Cortex of kidney (tissue), 1 donor: ENCODE measurements at places on chromosomes 5 and 9.

DNA sequence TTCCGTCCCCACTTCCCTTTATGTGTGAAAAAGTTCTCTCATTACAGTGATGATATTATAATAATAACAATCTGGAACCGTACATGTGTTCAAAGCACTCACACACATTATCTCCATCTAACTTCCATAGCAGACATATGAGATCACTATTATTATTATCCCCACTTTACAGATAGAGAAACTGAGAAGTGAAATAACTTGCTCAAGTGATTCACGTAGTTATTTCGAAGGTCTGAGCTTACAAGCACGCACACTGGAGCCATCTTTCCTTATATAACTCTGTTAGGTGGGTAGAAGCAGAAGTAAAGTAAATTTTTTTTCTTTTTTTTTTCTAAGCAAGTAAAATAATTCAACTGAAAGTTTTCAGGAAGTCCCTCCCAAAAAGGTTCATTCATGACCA, 62.9 kb upstream of the PTGER4 start:
- no peak for DNase-seq

DNA sequence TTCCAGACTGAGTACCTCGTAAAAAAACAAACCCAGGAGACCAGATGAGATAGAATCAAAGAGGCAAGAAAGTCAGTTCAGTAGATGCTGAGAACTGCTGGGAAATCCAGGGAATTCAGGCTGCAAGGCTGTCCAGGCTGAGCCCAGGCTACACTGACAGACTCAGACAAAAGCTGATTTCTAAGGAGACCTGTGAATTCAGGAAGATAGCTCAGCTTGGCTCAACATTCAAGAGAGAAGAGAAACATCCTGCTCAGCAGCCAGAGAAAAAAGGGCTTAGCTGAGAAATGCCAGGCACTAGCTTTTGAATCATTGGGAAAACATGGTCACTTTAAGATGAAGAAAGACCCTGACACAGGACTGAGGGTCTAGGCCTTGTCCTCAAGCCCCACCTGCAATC, 118.2 kb upstream of the SLC44A1 start:
- DNase-seq: no peak

GRCh38 chr9:77839459-77840140, 191.5 kb upstream of the GNA14 start:
- no peak for DNase-seq

GRCh38 chr9:83299094-83299493, 236.2 kb upstream of the RASEF start:
- DNase-seq: no peak

DNA sequence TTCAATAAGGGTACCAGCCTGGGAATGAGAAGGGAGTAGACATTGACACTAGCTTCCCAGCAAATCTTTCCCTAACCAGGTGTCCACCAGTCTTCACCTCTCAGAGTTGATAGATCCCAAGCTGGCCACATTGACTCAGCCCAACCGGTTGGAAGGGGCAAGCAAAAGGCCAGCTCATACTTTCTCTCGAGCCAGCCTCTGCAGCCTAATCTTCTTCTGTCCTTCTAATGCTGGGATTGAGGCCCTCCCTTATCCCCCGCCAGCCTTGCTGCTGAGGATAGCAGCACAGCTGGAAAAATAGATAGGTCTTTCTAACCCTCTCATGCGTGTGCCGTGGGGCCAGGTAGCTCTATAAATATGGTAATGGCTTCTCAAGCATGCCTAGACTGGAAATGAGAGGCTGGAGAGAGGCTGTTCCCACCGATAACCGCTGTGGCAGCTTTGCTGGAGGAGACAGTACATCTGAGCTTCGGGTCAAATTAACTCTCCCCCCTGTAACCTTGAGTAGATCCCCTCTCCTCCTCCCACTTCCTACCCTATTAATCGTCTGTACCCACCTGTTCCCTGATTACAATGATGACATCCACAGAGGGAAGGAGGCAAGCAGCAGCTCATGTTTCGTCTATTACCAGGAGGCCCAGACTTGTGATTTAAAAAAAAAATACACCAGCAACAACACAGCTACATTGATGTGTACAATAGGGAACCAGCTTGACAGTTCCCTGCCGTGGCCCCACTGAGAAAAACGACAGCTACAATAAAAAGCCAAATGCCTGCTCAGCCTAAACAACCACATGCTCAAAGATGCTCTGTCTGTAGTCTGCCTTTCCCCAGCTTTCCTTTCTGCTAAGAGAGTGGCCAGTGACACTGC, 219.9 kb upstream of the BRINP1 start:
- no peak for DNase-seq

GRCh38 chr9:3007326-3007725, 163.4 kb upstream of the PUM3 start:
- DNase-seq: no peak

GRCh38 chr9:132982458-132982857, 4.0 kb downstream of the GFI1B start:
- DNase-seq: no peak

DNA sequence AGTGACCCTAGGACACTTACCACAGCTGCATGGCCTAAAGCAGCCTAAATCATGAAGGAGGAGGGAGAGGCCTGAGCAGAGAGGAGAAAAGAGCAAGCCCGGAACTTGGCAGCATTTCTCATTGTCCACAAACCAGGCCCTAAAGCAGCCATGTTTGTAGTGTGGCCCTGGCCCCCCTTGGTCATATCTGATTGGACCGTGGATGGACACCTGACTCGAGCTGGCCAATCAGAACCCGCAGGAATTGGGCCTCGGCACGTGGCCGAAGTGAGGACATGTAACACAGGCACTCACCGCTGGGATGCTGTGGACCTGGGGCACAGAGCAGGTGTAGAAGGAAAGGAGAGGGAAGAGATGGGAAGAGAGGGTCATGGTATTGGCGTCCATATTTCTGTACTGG, 56.9 kb downstream of the ASS1 start:
- no peak for DNase-seq

DNA sequence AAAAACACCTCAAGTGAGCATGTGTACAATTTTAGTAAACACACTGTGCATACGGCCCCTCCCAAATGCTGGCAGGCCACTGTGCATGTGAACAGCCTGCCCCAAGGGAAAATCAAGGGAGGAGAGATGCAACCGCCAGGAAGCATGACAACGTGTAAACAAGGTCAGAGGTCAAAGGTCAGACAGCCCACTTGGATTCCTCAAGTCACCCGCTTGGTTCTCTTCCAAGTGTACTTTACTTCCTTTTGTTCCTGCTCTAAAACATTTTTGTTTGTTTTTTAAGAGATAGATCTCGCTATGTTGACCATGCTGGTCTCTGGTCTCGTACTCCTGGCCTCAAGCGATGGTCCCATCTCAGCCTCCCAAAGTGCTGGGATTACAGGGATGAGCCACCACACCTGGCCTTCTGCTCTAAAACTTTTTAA, 126.7 kb upstream of the SHB start:
- DNase-seq: no peak

DNA sequence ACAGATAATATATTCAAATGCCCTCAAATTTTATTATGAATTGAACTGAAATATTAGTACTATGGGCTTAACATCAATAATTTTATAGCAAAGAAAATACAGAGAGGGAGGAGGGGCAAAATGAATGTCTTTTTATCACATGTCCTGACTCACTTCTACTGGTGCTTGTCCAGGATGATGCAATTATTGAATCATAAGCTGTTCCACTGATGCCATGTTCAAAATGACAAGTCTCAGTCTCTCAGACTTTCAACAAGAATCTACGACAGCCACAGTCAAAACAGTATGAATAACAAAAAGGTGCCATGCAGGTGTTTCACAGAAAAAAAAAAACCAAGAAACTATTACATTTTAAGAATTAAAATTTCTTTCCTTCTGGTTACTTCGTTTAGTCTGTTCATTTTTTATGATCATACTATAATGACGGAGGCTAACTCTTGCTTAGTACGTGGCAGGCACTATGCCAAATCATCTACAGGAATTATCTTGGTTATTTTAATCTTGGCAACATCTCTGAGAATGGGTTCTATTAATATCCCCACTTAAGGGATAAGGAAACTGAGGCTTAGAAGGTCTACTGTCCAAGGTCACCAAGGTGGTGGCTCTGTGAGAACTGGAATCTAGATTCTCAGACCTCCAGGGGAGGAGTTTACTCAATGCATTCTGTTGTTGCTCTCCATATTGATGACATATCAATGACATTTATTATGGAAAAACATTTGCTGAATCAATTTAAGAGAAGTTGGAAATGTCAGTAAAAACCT, 61.5 kb downstream of the NR3C1 start:
- no peak for DNase-seq

GRCh38 chr9:135945969-135946368, 15.2 kb downstream of the UBAC1 start:
- DNase-seq: no peak

DNA sequence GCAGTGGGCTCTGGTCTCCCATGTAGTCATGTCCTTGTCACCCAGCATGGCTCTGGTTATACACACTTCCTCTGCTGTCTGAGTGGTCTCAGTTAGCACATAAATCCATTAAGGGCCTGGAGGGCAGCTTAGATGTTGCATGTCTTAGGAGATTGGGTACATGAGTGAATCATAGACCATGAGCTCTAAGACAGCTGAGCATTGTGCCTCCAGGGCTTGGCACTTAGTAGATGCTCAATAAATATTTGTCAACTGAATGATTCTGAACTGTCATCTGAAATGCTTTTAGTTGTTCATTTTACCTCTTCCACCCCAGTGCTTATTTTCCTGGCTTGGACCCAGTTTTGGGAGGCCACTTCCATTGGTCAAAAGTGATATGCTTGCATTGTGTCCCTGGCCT, 135.6 kb downstream of the BOD1 start:
- no peak for DNase-seq
